Activated CD8-positive, alpha-beta T cell treated with anti-CD3 and anti-CD28 coated beads, Interleukin-2, amount 10 ng/mL, durations not matched to agents 7 days and 5 days (primary cell): ENCODE measurements at places on chromosomes 1 and 21. TPM values are rescaled to one million over a fixed set of nuclear protein-coding genes. Genes with fewer than 3 reads are reported as not detected.

Gene C4BPA
- total RNA-seq = not detected

Gene PIK3C2B
- total RNA-seq = 26.2 TPM

Gene TBX15
- not detected for total RNA-seq

- no peaks in the 10 kb centered on the region for H3K4me1 ChIP-seq
- no peak overlapping the region for H3K27ac ChIP-seq
- H3K27me3 ChIP-seq = peaks cover 13% of the 10 kb centered on the region
- no peaks in the 10 kb centered on the region for H3K36me3 ChIP-seq
- no peak for DNase-seq
These were observed 318.5 kb downstream of the NTNG1 start for GRCh38 chr1:107459204-107459904.

DNA sequence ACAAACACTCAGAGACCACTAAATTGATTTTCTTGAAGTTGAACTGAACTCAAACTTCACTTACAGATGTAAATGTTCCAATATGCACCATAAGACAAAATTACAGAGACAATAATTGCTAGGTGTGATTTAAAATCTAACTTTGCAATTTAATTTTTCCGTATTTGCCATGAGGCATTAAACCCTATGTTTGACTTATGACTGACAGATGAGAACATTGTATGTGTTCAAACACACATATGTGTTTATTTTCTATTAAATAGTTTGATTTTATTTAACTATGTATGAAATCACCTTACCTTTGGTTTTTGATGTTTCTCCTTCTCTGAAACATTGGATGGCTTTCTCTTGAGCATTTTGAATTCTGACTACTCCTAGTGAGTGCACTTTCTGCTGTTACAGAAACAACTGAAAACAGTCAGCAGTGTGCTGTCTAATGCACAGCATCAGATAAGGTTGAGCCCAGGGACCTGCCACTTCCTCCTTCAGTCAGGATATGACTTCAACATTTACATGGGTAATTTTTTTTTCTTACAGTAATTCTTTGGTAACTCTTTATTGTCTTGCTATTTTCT, at the start of gene SAMSN1:
SAMSN1 (minus strand) TSS at position 410 of the 575 bp plus-strand sequence; CDS start at position 356, 54 bp downstream.
- H3K4me3 ChIP-seq = peak within 1 kb of the TSS; percentile 99
- peak; percentile 89 for DNase-seq
- peak within 1 kb of the TSS; percentile 90 for H3K27ac ChIP-seq
- no peaks in the 10 kb centered on the region for H3K27me3 ChIP-seq
- peaks cover 31% of the 10 kb centered on the region for H3K36me3 ChIP-seq

DNA sequence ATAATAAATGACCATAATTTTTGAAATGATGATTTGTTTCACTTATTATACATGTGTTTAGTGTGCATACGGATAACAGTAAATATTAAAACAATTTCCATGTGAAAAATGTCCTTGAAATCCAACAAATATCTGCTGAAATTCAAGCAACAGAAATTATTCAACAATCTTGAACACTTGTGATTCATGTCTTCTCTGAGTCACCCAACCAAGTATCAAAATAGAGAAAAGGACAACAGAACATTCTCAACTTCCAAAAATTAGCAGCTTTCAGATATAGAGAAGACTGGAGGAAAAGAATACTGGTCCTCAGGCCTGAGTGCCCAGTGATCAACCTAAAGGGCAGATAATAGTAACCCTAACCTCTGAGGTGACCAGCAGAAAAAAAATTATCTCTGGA, 90.8 kb downstream of the VAV3 start:
- H3K36me3 ChIP-seq = peaks cover 19% of the 10 kb centered on the region
- no peak overlapping the region for H3K27ac ChIP-seq
- H3K27me3 ChIP-seq = no peaks in the 10 kb centered on the region
- H3K4me1 ChIP-seq = peaks cover 17% of the 10 kb centered on the region

- no peaks in the 10 kb centered on the region for H3K36me3 ChIP-seq
- DNase-seq = no peak
- no peaks in the 10 kb centered on the region for H3K4me1 ChIP-seq
These were observed 34.6 kb upstream of the WNT4 start for GRCh38 chr1:22177354-22178003.

DNA sequence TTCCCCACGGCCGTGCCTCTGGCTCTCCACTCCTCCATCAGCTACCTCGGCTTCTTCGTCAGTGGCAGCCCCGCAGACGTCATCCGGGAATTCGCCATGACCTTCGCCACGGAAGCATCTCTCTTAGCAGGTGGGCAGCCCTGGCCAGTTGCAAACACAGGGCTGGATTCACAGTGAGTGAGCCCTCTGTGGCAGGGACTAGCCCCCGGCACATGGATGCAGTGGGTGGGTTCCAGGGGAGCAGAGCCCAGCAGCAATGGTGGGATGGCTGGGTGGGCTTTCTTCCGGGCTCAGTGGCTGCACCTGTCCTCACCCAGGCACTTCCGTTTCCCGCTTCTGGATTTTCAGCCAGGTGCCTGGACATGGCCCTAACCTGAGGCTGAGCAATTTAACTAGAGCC, 9.4 kb downstream of the UBASH3A start:
- peaks cover 70% of the 10 kb centered on the region for H3K4me1 ChIP-seq
- no peak for DNase-seq
- H3K36me3 ChIP-seq = peaks cover 57% of the 10 kb centered on the region
- H3K4me3 ChIP-seq = no peak overlapping the region
- peak overlapping the region; percentile 95 for H3K27ac ChIP-seq

- no peaks in the 10 kb centered on the region for H3K27me3 ChIP-seq
- H3K4me3 ChIP-seq = no peak overlapping the region
- H3K36me3 ChIP-seq = peaks cover 64% of the 10 kb centered on the region
These were observed 33.4 kb downstream of the SUCO start for GRCh38 chr1:172566196-172566997.
